Naive thymus-derived CD4-positive, alpha-beta T cell (primary cell): ENCODE measurements at places on chromosomes 5 and 9. TPM values are rescaled to one million over a fixed set of nuclear protein-coding genes. Genes with fewer than 3 reads are reported as not detected.

Gene SPINK6
- not detected for polyA plus RNA-seq

Gene GFI1B
- polyA plus RNA-seq, result not detected

GRCh38 chr9:129724456-129725190 lies 28.2 kb downstream of the PTGES start:
- no peaks in the 10 kb centered on the region for H3K27me3 ChIP-seq
- no peak overlapping the region for H3K4me3 ChIP-seq
- H3K4me1 ChIP-seq, result no peaks in the 10 kb centered on the region

GRCh38 chr9:95753762-95754465 lies 121.6 kb upstream of the ERCC6L2 start:
- peaks cover 13% of the 10 kb centered on the region for H3K4me1 ChIP-seq
- no peak overlapping the region for H3K4me3 ChIP-seq
- H3K27ac ChIP-seq, result no peak overlapping the region
- no peaks in the 10 kb centered on the region for H3K36me3 ChIP-seq
- DNase-seq, result no peak

DNA sequence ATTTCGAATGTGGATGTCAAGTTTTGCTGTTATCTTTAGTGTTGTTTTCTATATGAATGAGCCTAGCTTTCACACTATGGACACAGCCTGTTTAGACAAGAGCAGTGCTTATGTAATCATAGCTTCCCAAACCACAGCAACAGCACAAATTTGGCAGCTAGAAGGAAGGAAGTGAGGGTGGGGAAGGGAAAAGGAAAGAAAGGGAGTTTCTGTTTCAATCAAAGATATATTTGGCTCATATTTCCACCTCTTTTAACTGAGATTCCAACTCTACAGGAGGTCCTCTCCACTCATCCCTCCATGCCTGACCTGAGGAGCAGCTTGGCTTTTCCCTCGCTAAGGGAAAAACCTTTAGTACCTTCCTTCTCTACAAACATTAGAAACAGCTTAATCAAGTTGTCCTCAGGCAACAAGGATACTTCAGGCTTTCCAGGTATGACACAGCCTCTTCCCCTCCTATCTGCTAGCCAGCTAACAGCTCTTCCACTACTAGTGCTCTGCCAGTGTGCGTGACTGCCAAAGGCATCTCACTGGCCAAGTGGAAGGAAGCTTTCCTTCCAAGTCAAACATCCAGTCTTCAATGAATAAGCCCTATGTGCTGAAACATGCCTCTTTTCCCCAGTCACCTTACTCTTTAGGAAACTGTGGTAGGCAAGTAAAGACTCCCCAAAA lies 268.6 kb upstream of the PTGER4 start:
- no peaks in the 10 kb centered on the region for H3K27me3 ChIP-seq
- H3K36me3 ChIP-seq, result no peaks in the 10 kb centered on the region
- peaks cover 48% of the 10 kb centered on the region for H3K4me1 ChIP-seq
- DNase-seq, result no peak
- peak overlapping the region; percentile 15 for H3K4me3 ChIP-seq

DNA sequence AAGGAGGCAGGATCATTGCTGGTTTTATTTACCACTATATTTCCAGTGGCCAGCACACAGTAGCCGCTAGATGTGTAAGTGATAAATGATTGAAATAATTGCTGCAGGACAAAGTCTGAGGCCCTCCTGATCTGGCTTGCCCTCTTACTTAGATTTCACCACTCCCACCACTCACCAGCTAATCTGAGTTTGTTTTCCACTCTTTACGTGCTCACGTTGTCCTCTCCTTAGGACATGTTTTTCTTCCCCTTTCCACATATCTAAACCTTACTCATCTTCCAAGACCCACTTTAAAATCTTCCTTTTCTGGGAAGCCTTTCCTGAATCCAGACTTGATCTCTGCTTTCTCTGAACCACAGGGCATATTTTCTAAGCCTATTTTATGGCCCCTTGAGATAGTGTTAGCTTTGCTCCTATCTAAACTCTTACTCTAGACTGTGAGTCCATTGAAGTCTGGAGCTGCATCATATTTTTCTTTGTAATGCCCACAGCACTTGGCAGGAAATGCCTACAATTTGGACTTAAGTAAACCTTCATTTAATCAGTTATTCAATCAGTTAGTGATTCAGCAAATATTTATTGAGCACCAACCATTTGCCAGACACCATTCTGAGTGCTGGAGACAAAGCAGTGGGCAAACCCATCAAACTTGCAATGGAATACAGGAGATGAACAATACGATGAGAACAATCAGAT lies 2.4 kb downstream of the TLR4 start:
- no peaks in the 10 kb centered on the region for H3K27me3 ChIP-seq
- no peaks in the 10 kb centered on the region for H3K4me1 ChIP-seq
- H3K36me3 ChIP-seq, result no peaks in the 10 kb centered on the region
- no peak overlapping the region for H3K4me3 ChIP-seq
